ENCODE measurements at places on chromosomes 13 and 19. TPM values are rescaled to one million over a fixed set of nuclear protein-coding genes. Genes with fewer than 3 reads are reported as not detected.

FPR2 gene
- 0.44 TPM for total RNA-seq

ERICH6B gene
- total RNA-seq = not detected

MEF2B gene
- not detected for total RNA-seq

TMC4 gene
- total RNA-seq = not detected

COL5A3 gene
- 52.1 TPM for total RNA-seq

KCNN4 gene
- not detected for total RNA-seq

LSM4 gene
- 76.8 TPM for total RNA-seq

ZNF728 gene
- total RNA-seq = 0.24 TPM

HIPK4 gene
- not detected for total RNA-seq

IGFL3 gene
- total RNA-seq = not detected

OXGR1 gene
- total RNA-seq = not detected

CEACAM4 gene
- total RNA-seq = not detected

EXOC3L2 gene
- total RNA-seq = not detected

SGCG gene
- total RNA-seq = not detected

F7 gene
- total RNA-seq = not detected

CLEC17A gene
- not detected for total RNA-seq

CEACAM7 gene
- not detected for total RNA-seq

ICAM5 gene
- 0.56 TPM for total RNA-seq

ALOX5AP gene
- 1.1 TPM for total RNA-seq

MISP gene
- not detected for total RNA-seq

KRTDAP gene
- not detected for total RNA-seq

PRR20E gene
- not detected for total RNA-seq

ETV2 gene
- total RNA-seq = 1.2 TPM

ONECUT3 gene
- total RNA-seq = not detected

CKM gene
- total RNA-seq = not detected

VSTM2B gene
- not detected for total RNA-seq

URAD gene
- not detected for total RNA-seq

FLT1 gene
- 2.0 TPM for total RNA-seq

ZNF835 gene
- 1.2 TPM for total RNA-seq

ZNF534 gene
- 0.06 TPM for total RNA-seq

ZFP82 gene
- 5.8 TPM for total RNA-seq

BEST2 gene
- total RNA-seq = not detected

TINCR gene
- not detected for total RNA-seq

FXYD1 gene
- 1.3 TPM for total RNA-seq
